ENCODE measurements at places on chromosomes 3 and 15.
A peak's percentile ranks its signal among the peaks of the same experiment; 100 is the strongest.

DNA sequence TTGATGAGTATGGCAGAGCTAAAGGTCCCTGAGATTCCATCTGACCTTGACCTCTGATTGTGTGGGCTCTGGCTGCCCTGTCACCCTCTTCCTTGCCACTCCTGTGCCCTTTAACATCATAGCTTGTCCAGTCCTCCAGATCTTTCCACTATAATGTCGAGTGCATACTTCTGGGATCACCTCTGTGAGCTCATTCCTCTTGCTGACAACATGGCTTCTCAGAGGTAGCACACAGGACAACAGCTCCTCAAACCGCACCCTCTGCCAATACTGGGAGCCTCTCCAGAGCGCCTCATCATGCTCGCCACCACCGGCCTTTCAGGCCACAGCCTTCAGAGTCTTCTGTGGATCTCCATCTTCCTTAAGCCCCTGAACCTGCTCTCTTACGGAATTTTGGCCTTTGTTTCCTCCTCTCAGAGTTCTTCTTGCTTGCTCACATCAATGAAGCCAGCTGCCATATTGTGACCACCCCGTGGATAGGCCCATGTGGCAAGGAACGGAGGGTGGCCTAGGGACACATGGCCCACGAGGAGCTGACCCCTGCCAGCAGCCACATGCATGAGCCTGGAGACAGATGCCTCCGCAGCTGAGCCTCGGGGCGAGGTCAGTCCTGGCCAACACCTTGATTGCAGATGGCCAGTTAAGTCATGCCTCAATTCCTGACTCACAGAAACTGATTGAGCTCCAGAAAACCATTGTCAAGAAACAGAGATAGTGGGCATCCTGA lies 31.1 kb downstream of the PLA2G4D start:
- DNase-seq, result no peak

DNA sequence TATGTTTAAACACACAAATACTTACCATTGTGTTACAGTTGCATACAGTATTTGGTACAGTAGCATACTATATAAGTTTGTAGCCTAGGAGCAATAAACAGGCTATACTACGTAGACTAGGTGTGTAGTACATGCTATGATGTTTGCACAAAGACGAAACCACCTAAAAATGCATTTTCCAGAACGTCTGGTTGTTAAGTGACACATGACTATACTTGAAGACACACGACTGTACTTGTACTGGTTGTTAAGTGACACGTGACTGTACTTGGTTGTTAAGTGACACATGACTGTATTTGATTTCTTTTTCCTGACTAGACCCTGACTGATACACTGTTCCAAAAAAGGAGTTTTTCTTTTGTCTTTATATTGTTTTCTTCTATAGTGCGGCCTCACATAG lies 34.1 kb downstream of the RAB8B start:
- no peak for DNase-seq

- no peak for DNase-seq
Observed at GRCh38 chr15:68371160-68371559, 60.8 kb downstream of the ITGA11 start.

- no peak for DNase-seq
Observed at GRCh38 chr3:145224886-145225285, 936.1 kb downstream of the PLOD2 start.

GRCh38 chr15:76380249-76380648 lies 43.7 kb downstream of the ISL2 start:
- no peak for DNase-seq

DNA sequence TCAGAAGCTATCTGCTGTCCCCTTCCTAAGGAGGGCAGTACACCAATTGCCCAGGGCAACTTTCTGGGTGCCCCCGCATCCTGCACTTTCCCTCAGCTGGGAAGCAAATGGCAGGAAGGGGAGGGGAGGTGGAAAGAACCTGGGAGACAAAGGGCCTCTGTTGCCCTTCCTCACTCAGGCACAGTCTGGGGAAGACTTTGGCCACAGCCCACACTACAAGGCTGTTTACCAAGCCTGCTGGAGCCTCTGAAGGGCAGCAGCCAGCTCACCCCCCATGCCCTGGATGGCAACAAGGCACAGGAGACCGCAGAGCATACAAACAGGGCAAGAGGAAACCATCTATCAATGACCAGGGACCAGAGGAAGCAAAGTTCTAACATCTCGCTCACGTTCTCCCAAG lies 42.4 kb downstream of the ARRDC4 start:
- DNase-seq, result no peak

DNA sequence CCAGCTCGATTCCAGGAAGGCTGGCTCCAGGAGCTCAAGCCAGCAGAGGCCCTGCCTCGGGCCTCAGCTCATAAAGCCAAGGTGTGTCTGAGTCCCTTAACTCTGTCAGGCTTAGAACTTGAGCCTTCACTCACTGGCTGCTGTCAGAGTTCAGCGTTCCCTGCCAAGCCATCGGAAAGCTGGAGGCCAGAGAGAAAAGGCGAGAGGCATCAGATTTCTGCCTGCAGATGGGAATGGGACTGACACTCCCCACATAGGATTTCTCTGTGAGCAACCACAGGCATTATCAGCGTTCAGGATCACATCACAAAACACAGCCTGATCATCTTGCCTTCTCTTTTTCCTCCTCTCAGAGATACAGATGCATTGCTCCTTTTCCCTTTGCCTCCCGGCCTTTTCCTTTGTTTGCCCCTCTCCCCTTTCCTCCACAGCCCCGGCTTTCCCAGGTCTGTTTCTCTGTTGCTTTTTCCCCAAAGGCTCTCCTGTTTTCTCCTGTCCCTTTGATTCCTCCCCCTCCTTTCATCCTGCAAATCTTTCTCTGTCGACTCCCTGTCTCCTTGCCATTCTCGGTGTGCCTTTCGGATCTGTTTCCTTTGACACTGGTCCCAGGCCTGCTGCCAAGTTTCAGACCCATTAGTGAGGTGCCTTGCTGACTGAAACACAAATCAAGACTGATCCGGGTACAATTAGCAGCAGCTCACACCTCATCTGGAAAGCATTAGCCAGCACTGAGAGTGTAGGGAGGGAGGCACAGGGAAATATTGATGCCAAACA lies 44.5 kb upstream of the BOC start:
- DNase-seq, result no peak

DNA sequence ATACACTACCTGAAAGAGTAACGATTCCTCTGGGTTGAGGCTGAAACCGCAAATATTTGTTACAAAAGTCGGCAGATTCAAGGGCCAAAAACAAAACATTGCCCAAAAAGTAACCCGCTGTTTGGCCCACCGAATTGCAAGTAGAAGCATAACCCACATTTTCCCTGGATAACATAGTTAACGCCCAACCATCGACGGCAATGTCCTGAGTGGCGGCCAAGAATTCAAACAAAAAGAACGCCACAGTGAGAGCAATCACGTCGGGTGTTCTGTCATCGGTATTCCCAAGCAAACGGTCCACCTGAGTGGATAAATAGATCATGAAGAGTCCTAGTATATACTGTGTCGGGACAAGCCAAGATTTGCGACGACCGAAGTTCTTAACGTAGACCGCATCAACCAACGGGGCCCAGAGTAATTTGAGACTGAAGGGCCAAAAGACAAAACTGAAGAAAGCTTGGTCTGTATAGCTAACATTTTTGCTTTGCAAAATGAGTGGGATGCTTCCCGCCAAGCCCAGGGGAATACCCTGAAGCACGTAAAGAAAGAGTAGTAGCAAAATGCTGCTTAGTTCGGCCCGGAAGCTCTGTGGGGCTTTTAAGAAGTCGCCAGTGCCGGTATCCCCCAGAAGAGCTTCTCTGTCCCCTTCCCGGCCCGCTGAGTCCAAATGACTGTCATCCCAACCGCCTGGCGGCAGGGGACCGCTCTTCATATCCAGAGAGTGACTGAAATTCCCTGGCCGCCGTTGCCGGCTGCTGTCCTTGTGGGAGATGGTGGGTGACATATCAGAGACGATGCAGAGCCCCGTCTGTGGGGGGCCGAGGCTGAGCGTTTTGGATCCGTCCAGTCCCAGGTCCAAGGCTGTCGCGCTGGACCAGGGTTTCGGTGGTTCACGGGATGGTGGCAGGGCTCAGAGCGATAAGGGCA lies 750 bp downstream of the SLC33A1 start:
- no peak for DNase-seq

DNA sequence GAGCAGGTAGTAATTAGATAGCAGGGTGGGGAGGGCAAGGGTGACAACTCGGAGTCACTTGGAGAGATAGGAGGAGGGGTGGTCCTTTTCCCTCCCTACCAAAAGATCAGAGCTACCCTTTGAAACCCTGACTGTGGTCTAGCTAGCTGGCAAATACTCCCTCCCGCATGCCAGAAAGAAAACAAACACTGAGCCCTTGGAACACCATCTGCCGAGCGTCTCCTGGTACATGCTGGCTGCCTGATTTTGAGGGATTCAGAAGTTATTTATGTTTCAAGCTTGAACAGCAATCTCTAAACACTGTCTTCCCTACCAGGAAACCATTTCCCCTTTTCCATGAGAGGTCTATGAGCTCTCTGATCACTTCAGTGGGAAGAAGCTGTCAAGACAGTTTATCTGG lies 291.6 kb upstream of the CFAP20DC start:
- DNase-seq, result no peak

DNA sequence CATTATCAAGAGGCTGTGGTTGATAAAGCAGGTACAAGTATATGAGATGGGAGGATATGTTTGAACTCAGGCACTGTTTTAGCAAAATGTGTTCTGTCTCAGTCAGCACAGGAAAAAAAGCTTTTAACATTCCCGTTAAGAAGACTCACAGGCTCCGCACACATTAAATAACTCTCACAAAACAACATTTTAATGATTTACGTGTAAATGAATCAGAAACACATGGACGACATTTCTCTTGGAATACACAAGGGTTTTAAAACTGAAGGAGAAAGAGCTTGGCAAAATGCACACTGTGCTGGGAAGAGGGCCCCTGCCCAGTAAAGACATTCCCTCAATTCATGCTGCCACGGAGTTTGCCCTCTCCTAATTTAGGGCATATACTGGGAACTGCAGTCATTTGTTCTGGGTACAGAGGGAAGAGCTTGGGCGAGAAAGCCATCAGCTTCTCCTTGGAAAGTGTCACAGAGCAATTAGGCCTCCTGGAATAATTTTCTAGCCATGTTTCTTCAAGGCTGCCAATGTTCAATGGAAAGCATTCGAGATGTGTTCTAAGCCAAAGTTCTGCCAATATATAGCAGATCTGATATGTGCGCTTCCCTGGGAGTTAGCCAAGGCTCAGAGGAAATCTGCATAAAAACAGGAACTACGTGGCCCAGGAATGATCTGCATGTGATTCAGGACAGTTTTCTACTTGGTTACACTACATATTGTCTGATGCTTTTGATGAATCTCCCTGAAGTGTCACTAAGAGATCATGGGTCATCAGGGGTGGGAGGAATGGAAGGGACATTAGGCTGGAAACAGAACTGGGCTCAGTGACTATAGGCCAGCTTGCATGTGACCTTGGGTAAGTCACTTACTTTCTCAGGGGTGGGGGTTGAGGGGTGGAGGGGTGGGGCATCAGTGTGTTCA lies 2.2 kb upstream of the MASP1 start:
- peak; percentile 32 for DNase-seq

DNA sequence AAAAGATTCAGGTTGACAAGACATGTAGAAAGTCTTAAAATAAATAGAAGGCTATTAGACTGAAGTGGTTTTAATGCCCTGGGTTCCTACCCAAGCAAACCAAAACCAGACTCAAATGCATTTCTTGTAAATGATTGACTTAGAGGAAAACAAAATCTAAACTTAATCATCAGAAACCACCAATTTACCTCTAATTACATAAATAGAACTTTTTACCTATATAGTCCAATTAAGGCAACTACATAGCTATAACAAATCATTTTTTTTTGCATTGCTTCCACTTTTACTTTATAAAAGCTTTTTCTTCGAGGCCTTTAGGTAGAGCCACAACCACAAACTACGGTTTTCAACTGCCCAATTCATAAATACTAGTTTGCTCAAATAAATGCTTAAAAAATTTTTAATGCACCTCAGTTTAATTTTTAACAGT lies 231.3 kb upstream of the ARHGEF26 start:
- DNase-seq, result no peak

DNA sequence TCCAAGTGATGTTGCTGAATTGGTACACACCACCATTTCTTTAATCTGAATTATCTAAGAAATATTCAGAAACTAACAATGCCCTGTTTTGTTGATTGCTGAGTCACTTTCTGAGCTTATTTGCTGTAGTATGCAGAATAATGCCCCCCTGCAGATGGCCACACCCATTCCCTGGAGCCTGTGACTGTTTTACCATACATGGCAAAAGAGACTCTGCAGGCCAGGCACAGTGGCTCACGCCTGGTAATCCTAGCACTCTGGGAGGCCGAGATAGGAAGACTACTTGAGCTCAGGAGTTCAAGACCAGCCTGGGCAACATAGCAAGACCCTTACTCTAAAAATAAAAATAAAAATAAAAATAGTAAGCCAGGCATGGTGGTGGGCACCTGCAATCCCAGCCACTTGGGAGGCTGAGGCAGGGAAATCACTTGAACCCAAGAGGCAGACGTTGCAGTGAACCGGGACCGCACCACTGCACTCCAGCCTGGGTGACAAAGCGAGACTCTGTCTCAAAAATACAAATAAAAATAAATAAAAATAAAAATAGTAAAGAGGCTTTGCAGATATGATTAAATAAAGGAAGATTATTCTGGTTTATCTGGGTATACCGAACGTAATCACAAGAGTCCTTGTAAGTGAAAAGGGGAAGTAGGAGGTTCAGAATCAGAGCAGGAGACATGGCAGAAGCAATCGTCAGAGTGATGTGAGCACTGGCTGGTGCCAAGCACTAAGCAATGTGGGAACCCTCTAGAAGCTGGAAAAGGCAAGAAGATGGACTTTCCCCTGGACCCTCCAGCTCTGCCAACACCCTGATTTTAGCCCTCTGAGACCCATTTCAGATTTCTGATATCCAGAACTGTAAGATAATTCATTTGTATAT lies 19.0 kb downstream of the PCYT1A start:
- DNase-seq, result peak; percentile 64

DNA sequence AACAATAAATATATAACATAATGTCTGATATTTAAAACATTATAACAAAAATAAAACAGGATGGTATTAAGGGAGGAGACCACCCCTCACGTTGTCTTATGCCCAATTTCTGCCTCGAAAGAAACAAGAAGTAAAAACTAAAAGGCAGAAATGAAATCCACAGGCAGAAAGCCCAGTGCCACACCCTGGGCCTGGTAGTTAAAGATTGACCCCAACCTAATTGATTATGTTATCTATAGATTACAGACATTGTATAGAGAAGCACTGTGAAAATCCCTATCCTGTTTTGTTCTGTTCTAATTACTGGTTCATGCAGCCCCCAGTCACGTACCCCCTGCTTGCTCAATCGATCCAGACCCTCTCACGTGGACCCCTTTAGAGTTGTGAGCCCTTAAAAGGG lies 22.3 kb upstream of the ACP3 start:
- no peak for DNase-seq

GRCh38 chr3:48756640-48757039 lies 39.6 kb upstream of the IP6K2 start:
- no peak for DNase-seq

- DNase-seq, result peak; percentile 23
Observed at GRCh38 chr3:138747225-138747624, 87.5 kb downstream of the PIK3CB start.

- DNase-seq, result no peak
Observed at GRCh38 chr3:177541541-177541940, 344.3 kb upstream of the TBL1XR1 start.

GRCh38 chr3:37174532-37175126 lies at the start of gene LRRFIP2:
Gene LRRFIP2 (minus strand): TSS chr3:37174582. CDS start chr3:37148983, 25,599 bp downstream.
- DNase-seq, result peak; percentile 2

Measured in inflammatory macrophage (primary cell).